OCI-M1 (cell line): ENCODE measurements at places on chromosomes 11 and 22.

DNA sequence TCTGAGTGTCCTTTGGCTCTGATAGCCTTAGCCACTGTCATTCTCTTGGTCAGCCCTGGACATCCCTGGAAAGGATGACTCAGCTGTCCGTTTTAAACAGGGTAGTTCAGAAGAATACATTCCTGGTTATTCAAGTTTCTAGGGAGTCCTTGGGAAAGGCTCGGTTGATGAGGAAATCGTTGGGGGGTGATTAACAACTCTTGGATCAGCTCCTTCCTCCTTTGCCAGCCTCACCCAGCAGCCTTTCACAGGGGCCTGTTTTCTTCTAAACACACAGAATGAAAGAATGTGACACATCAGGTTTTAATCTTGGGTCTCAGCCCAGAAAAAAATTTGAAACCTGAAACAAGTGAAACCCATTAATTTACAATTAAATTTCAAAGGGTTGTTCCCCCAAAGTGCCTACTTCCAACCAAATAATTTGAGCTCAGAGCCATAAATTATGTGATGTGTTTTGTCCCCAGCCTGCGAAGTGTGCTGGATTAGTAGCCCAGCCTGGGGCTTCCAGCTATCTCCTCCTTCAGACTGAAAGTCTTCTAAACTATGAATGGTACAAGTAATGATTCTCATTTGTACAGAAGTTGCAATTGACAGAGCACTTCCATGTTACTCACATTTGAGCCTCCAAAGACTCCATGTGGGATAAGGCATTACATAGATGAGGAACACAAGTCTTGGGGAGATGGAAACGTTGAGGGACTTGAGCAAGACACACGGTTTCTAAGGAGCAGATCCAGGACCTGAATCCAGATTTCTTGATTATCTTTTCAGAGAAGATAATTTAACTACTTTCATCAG, 19.3 kb upstream of the MRGPRX2 start:
- DNase-seq = no peak

DNA sequence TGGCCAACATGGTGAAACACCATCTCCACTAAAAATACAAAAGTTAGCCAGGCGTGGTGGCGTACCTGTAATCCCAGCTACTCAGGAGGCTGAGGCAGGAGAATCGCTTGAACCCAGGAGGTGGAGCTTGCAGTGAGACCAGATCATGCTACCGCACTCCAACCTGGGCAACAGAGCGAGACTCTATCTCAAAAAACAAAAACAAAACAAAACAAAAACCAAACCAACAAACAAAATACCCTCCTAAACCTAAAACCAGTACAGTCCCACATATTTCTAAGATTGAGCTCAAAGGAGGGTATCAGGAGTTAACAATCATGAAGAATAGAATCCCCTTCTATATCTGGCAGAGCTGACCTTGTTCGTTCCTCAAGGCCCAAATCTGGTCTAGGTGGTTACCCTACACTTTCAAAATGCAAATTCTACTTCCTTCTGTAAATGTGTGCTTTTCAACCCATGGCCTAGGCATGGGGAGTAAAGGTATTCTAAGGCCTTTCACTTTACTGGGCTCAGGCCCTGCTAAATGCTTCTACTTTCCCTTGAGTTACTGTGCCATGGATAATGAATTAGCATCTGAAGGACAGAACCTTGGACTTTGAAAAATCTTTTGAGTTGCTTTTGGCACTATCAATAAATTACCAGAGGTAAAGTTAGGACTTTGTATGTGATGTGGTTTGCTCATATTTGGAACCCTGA, 10.4 kb upstream of the PPP2R1B start:
- DNase-seq = peak; percentile 42

GRCh38 chr22:23563111-23563510, 17.0 kb downstream of the IGLL1 start:
- no peak for DNase-seq

DNA sequence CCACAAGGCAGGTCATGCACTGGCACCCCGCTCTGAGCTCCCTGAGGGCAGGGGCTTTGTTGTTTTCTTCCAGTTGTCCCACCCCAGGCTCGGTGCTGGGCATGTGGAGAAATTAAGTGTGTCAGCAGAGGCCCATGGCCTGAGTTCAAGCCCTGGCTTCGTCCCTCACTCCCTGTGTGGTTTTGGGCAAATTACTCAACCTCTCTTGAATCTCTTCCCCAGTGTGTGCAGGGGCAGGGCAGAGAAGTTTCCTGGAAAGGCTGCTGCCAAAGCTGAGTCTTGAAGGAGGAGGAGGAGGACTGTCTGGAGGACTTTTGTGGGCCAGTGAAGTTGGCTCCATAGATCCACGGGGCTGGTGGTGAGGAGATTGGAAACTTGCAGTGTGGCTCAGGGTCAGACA, 138.1 kb upstream of the E2F8 start:
- no peak for DNase-seq

DNA sequence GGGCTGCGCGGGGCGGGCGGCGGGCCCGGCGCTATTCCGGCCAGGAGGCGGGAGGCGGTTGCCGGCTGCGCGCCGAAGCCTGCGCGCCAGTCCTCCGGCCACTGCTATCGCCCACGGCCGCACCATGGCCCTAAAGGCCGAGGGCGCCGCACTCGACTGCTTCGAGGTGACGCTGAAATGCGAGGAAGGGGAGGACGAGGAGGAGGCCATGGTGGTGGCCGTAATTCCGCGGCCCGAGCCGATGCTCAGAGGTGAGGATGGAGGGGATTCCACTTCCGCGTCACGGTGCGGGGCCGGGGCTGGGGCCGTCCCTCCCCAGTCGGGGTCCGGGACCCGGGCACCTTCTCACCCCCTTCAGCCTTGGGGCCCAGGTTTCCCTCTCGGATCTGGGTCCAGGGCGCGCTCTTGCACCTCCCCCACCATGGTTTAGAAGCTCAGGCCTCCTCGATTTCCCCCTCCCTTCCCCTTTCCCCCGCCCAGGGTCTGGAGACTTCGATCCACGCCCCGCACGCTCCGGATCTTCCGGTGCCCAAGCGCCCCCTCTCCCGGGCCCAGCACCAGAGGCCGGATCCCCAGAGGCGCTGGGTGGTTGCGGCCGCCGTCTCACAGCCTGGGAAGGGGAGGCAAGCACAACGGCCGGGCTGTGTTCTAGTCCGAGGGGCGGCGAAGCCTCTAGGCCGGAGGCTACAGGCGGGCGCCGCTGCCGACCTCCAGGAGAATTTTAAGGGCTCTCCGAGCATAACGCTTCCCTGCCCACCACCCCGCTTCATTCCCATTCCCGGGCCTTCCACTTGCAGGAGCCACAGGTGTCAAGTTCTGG, 517 bp downstream of the SPINDOC start:
- peak; percentile 75 for DNase-seq

DNA sequence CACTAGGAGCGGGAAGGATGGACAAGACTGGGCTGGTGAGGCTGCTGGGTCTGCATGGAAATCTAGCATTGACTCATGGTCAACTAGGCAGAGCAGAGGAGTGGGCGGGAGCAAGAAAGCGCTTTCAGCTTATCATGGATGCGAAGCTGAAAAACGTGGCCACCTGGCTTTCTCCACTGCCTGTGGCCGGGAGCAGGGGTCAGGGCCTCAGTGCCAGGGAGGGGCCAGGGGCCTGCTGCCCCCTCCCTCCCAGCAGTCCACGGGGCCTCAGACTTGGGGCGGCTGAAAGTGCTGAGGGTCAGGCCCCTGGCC, 45.5 kb downstream of the ALX4 start:
- DNase-seq = no peak

- DNase-seq = no peak
Observed at GRCh38 chr11:127017482-127017881, 16.9 kb upstream of the KIRREL3 start.

DNA sequence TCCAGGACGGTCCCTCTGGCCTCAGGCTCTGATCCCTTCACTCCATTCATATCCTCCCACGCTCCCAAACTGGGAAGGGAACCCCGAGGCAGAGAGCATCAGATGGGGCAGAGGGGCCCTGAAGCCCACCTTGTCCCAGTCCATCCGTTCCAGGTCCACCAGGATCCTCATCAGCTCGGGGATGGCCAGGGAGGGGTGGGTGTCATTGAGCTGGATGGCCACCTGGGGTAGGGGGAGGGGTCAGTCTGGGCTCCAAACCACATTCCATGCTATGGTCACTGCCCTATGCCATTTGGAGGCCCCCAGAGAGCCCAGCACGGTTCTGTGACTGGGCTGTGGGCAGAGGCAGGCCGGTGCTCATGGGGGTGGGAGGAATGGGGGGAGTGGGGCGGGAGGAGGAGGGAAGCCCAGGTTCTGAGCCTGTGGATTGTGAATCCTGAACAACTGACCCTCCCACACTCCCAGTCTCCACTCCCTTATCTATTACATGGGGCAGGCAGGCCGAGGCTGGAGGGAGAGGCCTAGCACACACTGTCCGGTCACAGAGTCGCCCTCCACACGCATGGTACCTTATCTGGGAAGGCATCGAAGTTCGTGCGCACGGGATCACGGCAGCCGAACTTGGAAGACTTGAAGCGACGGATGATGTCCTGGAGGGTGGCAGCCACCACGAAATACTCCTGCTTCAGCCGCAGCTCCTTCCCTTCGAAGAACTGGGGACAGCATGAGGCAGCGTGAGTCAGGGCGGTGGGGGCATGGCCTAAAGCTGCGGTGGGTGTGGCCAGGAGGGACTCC, 5.5 kb downstream of the PYGM start:
- DNase-seq = peak; percentile 47

DNA sequence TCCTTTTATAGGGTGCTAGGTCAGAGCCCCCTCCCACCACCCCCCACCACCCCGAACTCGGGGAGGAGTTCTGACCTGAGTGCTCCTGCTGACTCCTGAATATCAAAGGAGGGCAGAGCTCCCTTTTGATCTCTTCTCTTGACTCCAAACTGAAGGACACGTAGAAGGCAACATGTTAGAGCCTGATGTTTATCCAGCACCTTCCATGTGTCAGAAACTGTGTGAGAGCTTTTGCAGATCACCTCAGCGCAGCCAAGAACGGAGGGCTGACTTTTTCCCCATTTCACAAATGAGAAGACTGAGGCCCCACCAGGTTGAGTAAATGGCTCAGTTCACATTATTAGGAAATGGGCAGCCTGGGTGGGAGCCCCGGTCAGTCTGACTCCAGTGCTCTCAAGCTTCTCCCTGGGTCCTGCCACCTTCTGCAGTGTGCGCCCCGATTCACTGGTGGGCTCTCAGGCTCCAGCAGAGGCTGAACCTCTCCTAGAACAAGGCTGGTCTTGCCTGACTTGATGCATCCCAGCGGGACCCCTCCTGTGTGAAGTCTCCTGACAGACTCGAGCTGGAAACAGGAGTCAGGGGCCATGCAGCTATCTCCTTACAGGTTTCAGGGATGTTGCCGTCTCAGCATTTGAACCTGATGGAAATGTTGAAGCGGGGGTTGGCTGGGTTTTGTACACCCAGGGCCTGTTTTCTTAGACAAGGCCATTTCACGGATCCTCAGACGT, 98.5 kb downstream of the TSPAN18 start:
- no peak for DNase-seq

DNA sequence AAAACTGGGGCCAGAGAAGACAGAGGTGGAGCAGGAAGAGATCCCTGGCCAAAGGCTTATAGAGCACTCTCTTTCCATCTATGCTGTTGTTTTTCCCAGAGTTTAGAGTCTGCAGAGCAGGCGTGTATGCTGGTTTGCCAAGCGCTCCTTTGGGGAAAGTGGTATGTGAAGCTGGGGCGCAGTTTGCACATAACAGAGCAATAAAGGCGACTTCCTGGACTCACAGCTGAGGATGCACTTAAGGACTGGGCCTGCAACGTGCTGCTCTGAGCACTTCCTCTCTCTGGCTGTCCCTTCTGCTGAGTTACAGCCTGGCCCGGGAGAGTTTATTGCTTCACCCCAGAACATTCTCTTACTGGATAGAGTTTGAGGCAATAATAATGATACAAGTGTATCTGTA, 41.7 kb downstream of the THAP12 start:
- DNase-seq = peak; percentile 72

- DNase-seq = no peak
Observed at GRCh38 chr11:73158356-73159051, 16.4 kb upstream of the FCHSD2 start.

DNA sequence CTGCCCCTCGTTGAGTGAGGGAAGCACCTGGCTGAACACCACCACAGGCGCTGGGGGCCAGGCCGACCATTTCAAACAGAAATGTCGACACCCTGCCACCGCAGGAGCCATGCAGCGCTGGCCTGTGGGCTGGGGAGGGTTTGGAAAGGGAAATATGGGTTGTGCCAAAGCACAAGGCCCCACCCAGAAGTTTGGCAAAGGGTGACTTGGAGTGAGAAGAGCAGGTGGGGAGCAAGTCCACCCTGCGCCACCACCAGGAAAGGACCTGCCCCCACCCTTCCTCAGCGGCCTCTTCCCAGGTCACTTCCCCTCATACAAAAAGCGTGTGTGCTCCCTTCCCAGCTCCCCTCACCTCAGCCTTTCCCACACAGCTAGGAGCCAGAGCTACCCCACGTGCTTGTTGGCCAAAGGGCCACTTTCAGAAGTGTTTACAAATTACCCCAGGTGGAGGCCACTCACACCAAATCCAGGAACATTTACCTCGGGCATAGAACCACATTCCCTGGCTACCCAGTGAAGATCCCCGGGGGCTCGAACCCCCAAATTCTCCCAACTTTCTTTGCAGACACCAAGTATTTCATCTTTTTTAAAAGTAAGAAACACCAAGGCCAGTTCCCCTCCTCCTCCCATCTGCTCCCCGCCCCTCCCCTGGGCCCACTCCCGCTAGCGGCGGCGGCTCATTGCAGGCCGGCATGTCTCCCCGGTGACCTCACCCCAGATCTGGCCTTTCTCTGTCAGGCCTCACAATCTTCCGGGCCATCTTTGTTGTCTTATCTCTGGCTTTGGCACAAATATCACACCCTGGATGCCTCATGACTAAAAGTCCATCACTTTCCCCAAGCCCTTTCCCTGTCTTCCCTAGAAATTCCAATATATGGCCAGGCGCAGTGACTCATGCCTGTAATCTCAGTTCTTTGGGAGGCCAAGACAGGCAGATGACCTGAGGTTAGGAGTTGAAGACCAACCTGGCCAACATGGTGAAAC, 20.5 kb upstream of the SCGB1A1 start:
- DNase-seq = no peak

- no peak for DNase-seq
Observed at GRCh38 chr11:34987617-34988016, 71.2 kb downstream of the PDHX start.

DNA sequence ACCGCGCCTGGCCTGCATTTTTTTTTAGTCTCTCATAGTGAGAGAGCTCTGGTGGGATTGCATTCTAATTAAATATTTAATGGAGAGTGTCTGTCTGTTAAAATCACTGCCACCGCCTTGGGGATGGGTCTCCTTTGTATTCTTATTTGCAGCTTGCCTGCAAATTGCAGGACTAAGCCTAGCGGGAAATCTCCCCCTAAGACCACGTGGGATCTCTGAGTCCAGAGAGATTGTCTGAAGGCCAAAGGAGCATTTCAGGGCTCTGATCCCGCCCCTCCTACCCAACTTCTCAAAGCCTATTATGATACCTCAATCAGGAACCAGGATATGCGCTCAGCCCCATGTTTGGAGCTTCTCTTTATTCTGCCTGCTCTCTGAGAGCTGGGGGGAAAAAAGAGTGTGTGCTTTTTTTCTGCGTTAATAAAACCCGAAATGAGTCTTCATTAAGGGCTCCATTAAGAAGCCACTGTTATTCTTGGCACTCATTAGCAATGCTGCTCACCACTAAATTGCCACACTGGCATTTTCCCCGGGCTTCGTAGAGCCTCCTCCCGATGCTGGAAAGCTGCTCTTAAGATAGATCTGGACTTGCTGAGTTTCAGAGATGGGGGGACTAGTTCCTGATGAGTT, 92.9 kb upstream of the THY1 start:
- DNase-seq = no peak

- no peak for DNase-seq
Observed at GRCh38 chr22:25364281-25364680, 144.8 kb downstream of the CRYBB2 start.
